Natural killer cell (primary cell): ENCODE measurements at places on chromosomes 3 and 15. TPM values are rescaled to one million over a fixed set of nuclear protein-coding genes. Genes with fewer than 3 reads are reported as not detected.
A peak's percentile ranks its signal among the peaks of the same experiment; 100 is the strongest.

- DNase-seq, result no peak
Measured at GRCh38 chr3:196793246-196793645, 53.6 kb downstream of the PAK2 start.

DNA sequence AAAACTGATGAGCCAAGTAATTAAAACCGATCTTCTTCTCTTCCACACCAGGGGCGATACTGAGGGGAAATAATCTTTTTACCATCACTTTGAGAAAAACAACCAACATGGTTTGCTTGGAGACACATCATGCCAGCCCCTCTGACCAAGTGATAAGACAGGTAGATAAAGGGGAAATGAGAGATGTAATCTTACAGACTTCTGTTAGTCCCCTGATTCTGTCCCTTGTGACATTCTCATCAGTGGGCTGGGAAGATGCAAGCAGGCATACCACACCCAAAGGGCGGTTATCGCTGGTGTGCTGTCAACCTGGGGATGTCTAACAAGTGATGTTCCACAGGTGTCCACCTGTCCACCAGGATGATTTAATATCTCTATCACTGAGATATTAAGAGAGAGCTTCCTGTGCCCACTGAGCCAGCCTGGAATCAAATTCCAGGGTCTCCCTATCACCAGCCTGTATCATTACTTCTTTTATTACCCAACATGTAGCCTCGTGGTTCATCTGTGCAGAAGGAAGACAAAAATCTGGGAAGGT lies 315.0 kb downstream of the FOXP1 start:
- no peak for DNase-seq

DNA sequence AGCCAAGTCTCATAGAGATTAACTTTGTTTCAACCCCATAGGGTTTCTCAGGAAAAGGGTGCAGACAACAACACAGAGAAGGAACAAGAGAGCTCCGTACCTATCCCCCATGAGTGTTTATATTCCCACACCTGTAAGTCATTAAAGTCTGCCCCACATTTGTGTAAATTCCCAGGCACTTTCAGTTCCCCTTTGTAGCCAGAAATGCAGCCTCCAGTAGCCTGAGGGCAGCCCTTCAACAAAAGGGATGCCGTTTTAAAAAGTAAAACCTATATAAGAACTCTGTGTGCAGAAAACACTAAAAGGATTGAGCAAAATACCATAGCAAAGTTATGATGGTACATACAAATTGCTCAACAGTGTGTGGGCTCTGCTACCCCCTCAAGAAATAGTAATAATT lies 59.7 kb upstream of the TMEM108 start:
- DNase-seq, result no peak

GRCh38 chr3:8629151-8630021 lies 15.2 kb downstream of the SSUH2 start:
- DNase-seq, result no peak

DNA sequence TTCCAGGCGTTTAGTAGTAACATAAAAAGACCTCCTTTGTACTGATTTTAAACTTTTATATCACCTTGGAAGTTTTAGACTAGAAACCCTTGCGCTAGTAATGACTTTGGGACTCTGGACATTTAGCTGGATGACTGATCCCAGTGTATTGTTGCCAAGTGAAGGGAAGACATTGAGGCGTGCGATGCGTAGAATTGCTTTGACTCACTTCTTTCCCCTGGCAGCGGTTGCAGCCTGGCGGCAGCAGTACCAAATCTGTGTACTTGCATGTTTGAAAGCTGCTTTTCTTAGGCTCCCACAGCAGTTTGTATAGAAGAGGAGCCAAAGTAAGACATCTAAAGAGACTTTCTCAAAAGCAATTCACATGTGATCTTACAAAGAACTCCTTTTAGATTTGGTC lies 151.6 kb downstream of the BBX start:
- no peak for DNase-seq

- DNase-seq, result no peak
Measured at GRCh38 chr15:73965094-73965757, 26.9 kb downstream of the STOML1 start.

GALNT15 gene
- total RNA-seq, result not detected

ACTR8 gene
- 54.2 TPM for total RNA-seq

- DNase-seq, result no peak
Measured at GRCh38 chr3:182485301-182485700, 308.0 kb upstream of the ATP11B start.

DNA sequence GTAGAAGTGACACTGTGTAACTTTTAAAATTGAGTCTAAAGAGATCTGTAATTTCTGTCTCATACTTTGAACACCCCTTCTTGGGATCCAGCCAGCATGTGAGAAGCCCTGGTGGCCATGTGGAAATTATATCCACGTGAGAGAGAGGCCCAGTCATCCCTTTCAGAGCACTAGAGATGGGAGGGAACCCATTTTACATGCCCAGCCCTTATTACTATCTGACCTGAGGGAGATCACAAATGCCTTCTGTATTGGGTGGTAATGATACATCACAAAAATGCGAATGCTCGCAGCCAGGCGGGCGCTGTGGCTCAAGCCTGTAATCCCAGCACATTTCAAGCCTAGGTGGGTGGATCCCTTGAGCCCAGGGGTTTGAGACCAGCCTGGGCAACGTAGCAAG lies 27.3 kb upstream of the TRAK1 start:
- no peak for DNase-seq

FAM107A gene
- total RNA-seq, result not detected

GRCh38 chr3:74089814-74090213 lies 465.1 kb upstream of the PDZRN3 start:
- DNase-seq, result no peak

TMEM207 gene
- not detected for total RNA-seq

DNA sequence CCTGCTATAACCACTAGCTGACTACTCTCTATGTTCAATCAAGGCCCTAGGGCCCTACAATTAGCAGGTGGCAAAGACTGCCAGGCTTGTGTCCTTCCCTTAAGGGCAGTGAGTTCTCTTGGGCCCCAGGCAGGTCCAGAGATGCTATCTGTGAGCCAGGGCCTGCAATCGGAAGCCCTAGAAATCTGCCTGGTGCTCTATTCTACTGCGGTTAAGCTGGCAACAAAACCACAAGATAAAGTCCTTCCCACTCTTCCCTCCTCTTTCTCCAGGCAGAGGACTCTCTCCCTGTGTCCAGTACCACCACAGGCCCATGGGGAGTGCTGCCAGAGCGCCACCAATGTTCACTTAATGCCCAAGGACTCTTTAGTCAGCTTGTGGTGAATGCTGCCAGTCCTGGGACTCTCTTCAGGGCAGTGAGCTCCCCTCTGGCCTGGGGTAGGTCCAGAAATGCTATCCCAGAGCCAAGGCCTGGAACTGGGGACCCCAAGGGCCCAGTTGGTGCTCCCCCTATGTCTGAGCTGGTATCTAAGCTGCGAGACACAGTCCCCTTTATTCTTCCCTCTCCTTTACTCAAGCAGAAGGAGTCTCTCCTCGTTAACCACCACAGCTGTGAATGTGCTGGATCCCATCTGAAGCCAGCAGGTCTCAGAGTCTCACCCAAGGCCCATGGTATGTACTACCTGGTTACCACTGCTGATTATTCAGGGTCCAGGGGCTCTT lies 34.7 kb downstream of the XXYLT1 start:
- peak; percentile 4 for DNase-seq

GRCh38 chr15:32685576-32685975 lies 32.2 kb upstream of the GREM1 start:
- DNase-seq, result no peak

FBXO40 gene
- total RNA-seq, result not detected

DNA sequence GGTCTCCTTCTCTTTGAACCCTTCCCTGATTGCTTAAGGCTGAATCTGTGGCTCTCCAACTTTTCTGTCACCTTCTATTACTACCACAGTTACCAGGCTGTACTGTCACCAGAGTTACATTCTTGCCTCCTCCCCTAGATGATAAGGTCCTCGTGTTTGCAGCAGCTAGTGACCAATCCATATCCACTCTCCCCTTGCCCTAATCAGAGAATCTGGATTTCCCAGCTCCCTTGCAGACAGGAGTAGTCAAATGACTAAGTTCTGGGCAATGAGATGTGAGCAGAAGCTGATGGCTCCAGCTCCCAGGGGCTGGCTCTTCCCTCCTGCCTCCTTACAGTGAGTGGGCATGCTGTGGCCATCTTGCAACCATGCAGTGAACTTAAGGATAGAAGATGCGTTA lies 95.4 kb upstream of the VGLL4 start:
- DNase-seq, result no peak

ANAPC13 gene
- total RNA-seq, result 16.6 TPM

DNA sequence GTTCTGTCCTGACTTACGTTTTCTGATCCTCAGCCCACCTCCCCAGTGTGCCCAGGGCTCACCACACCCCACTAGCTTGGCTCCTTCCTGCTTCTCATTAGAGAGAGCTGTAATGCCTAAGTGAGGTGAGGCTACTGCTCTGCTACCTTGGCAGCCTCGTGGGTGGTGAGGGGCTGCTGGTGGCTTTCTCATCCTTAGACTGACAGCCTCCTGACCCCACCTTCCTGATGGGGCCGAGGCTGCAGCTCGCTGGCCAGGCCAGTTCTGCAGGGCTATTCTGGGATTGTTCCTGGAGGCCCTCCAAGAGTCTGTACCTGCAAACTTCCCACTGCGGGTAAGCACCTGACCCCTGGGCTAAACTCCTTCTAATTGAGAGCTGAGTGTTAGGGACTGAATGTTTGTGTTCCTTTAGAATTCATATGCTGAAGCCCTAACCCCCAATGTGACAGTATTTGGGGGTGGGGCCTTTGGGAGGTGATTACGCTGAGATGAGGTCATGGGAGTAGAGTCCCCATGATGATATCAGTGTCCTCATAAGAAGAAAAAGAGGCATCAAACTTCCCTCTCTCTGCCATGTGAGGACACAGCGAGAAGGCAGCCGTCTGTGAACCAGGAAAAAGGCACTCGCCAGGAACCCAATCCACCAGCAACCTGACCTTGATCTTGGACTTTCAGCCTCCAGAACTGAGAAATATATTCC lies 38.1 kb upstream of the IQSEC1 start:
- no peak for DNase-seq

MYZAP gene
- total RNA-seq, result not detected

DNA sequence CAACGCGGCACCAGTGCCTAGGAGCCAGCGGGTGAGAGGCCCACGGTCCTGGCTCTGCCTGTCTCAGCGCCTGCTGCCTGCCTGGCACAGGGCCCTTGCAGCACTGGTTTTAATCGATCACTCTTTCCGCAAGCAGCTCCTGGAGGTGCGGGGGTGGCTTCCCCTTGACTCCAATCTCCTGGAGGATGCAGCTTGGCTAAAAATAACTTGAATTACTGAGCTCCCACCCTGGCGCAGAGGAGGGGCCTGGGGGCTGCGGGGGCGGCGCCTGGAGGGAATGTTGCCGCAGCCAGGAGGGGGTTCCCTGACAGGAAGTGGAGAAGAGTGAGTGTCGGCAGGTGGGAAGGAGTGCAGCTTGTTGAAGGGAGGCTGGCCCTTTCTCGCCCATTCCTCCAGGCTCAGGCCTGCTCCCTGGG lies 9.9 kb upstream of the RPL29 start:
- no peak for DNase-seq

CDHR4 gene
- total RNA-seq, result 0.30 TPM

CHST13 gene
- total RNA-seq, result 0.19 TPM

DNA sequence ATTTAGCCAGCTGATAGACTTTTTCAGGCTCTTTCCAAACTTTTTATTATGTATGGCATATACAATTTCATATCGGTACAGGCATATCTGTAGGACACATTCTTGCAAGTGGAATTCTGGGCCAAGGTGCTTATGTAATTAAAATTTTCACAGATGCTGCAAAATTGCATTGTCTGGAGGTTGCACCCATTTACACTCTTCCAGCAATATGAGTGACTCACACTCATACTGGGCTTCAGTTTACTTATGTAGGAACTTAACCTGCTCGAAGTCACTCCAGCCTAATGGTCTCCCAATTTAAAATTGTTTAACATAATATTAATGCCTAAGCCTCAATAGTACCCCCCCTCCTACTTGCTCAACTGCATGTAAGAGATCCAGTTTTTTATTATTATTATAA lies 11.2 kb upstream of the SEC62 start:
- no peak for DNase-seq

DNA sequence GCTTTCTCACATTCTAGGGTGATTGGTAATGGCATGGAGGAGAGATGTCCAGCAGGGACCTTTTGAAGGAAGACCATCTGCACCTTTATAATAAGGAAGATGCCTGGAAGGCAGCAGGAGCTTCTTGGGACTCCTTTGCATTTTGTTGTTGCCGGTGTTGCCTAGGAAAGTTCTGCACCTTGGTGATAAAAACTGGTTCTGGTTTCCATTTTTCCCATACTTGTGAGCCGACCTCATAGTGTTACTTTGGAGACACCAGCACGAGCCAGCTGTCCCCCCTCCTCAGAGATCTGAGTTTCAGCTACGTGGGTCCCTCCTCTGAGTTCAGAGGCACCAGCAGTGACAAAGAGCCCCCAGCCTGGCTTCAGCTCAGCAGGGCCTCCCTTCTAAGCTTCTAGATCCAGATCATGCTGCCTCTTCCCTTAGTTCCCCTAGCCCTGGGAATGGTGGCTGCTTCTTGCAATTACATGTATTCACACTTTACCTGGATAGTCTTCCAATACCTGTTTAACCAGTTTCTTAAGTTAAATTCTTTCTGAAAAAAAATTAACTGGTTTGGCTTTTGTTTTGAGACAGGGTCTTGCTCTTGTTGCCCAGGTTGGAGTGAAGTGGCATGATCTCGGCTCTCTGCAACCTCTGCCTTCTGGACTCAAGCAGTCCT lies 18.0 kb upstream of the FSTL1 start:
- no peak for DNase-seq

MYO5C gene
- total RNA-seq, result 0.60 TPM

DNA sequence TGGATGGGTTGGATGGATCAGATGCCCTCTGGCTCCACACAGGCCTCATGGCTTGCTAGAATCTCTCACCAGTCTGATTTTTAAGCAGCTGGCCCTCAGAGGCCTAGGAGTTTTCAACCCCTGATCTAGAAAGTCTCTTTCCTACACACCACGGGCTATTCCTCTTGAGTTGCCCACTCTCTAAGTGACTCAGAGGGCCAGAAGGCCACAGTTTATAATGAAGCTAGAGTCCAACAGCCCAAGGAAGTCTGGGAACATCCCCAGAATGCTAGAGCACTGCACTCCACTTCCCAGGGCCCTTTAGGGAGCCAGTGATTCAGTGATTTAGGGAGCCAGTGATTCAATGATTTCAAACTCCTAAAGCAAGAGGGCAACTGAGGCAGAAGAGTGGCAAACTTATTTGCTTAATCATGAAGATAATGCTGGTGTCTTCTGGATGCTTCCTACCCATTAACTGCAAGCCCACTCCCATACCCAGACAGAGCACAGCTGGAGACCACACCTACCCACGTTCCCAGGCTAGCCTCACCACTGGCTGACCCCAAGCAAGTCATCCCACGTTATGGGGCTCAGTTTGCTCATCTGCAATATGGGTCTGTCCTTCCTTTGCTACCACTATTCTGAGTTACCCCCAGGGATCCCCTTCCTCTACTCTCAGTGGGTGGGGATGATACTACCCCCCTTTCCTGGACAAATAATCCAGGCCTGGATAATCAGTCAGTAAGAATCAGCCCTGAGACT lies 36.7 kb downstream of the ABTB1 start:
- DNase-seq, result no peak
